Gastrocnemius medialis (tissue), 4 donors: ENCODE measurements at places on chromosomes 1 and 21.

- no peak for DNase-seq
Measured at GRCh38 chr1:121594096-121594495, 409.3 kb downstream of the SRGAP2C start.

DNA sequence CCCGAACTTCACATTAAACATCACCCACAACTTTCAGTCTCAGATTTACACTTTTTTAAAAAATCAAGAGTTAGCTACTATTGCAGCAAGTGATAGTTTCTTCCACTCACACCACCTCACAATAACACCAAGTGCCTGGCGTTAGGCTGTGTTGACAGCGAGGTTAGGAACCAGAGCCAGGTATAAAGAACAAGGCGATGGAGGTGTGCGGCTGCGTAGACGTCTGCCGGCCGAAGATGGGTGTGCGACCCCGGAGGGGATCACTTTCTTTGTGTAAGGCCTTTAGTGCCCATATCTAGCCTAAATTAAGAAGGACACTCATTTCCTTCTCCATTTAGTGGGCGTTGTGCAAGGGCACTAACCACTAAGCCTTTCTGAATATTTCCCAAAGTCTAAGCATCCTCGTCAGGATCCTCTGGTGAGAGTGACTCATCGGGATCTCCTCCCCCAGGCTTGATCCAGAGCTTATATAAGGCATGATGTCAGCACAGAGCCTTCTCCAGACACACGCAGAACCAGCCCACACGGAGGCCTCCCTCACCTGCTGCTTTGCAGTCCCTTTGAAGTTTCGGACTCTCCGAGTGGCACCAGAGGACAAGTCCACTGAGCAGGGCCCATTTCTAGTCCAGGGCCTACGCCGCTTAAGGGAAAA, 11.8 kb downstream of the NHLH2 start:
- no peak for DNase-seq

GRCh38 chr1:217274927-217275654, 355.8 kb downstream of the GPATCH2 start:
- no peak for DNase-seq

DNA sequence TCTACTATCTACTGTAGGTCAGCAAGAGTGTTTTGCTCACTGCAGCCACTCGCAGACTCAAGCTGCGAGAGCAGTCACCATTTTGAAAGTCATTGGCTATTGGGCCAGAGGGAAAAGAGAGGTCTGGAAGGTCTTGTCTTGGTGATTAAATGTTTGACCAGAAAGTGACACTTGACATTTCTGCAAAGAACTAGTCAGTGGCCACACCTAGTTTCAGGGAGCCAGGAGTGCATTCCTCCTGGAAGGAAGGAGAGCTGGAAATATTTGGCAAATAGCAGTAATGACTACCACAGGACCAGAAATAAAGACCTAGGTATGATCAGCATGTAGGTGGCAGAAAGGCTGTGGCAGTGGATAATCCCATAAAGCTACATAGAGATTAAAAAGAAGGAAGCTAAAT, 440.0 kb upstream of the PLXNA2 start:
- DNase-seq = no peak

DNA sequence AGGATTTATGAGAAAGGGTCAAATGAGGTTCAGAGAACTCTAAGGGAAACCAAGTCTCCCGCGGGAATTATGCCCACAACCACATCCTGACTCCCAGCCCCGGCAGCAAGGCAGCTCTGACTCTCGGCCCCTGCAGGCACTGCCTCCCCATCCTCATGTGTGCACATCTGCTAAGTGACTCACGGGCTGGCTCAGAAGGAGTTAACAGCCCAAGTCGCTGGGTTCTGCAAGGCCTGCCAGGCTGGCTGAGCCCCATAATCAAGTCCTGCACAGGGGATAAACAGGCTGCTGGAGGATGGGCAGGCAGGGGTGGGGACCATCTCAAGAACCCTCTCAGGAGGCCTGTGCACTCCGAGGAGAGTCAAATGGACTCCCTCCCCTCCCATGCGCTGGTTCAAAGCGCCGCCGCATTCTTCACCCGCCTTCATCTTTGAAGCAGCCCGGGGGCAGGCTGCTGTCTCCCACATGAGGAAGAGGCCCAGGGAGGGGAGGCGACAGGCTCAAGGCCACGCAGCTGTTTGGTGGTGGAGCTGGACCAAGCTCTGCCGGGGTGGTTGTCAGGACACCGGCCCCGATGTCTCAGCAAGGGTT, 344.3 kb downstream of the MATN1 start:
- DNase-seq = no peak

- DNase-seq = no peak
Measured at GRCh38 chr1:154775621-154776605, 94.2 kb downstream of the KCNN3 start.

DNA sequence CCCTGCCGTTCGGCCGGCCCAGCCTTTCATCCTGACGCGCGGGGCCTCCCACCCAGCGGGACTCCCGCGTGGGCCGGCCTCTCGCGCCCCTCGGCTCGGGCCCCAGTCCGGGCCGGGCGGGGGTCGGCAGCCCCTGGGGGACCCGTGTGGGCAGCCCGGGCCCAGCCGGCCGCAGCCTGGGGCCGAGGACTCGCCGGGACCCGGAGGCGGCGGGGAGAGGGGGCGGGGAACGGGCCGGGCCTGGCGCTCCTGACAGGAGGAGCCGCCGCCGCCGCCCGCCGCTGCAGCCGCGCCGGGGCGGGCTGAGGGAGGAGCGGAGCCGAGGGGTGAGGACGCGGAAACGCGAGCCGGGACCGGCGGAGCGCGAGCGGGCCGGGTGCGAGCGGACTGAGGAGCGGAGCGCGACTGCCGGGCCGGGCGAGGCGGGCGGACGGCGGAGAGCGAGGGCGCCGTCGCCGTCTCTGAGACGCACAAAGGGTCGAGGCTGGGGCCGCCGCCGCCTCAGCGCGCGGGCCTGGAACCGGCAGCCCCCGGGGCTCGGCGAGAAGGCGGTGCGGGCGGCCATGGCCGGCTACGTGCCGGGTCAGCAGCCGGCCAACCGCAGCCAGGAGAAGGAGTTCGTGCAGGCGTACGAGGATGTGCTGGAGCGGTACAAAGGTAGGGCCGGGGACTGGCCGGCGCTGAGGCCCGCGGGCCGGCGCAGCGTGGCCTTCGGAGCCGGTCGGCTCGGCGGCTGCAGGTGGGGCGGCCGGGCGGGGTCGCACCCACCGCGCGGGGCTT, 79.1 kb downstream of the NDUFS5 start:
- peak; percentile 57 for DNase-seq

- DNase-seq = no peak
Measured at GRCh38 chr1:110700767-110701166, 26.0 kb upstream of the KCNA3 start.

DNA sequence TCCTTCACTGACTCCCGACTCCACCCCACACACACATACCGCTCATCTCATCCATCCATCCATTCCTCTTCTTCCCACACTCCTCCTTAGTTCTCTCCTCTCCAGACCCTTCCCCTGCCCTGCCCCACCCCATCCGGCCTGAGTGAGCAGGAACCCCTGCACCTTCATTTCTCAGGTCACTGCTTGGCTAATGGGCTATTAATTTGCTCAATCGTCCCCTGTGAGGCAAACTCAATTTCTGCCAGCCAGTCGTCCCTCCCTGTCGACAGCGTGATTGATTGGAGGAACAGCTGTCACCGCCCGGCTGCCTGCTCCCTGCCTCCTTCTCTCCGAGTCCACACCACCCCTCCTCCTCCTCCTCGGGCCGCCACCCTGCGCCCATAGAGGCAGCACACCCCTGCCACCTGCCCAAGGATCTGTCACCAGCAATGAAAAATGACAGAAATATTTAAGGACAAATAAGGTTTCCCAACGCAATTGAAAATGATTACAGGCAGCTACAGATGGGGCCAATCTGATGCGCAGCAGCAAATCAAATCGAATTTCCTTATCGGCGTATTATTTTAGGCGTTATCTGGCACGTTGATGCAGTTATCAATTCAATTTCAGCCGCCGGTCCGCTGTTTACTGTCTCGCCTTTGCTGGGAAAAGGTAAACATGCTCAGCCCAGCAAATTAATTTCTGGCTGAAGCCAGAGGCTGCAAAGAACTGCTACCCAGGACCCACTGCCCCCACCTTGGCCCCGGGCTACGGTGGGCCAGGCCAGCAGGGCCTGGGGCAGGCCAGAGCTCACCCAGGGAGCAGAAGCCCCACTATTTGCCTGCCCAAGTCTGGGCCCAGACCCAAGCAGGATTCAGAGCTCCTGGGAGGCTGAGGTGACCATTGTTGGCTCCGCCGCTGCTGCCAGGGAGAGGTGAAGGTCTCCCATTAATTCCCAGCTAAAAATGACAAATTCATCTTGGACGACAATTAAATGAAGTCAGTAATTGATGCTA, 71.3 kb downstream of the TMEM53 start:
- DNase-seq = peak; percentile 20

- no peak for DNase-seq
Measured at GRCh38 chr1:160795951-160796383, at the start of gene LY9. TSS of gene LY9 (plus strand) at chr1:160796174. CDS start at chr1:160796188, 14 bp downstream.

DNA sequence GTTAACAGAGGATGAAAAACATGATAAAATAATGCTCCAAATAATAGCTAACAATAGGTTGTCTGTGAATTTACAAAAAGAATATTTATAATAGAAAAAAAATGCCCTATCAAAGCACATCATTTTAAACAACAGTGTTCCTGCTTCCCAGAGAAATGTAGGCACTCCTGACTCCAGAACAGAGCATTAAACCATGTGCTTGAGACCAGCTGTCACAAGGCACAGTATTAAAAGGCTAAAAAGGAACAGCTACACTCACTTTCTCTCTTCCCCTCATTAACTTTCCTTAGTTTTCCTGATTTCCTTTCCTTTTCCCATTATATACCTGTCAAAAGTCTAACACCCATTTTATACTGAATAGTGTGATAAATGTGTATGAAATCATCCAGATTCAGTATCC, 10.9 kb downstream of the VAV3 start:
- DNase-seq = no peak

DNA sequence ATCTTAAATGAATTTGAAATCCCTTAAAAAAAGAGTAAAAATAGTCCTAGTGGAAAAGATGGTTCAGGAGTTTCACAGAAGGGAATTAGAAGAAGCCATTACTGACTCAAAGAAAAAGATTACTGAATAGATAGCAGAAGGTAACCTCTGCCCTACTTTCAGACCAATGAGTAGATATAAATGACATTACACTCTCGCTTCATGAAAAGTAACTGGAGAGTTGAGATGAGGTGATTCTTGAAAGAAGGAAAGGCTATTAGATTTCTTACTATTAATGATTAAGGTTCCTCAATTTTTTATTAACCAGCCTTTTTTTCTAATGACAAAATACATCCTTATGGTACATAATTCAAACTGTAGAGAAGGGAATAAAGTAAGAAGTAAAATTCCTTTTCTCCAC, 28.3 kb downstream of the CCN1 start:
- no peak for DNase-seq

DNA sequence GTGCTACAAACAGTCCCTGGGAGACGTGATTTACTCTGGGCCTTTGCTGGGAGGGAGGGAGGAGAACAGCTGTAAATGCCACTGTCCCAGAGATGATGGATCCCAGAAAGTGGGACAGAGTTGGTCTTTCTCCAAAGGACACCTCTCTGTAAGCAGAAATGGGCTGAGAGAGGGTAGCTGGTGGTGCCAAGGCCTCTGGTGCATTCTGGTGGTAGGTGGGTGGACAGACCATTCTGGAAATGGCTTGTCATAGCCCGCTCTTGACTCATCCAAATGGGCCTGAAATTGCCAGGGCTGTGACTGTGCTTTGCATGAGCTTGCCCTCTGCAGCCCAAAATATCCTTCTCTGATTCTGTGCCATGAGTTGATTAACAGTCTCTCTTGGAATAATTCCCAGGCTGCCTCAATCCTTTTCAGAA, 36.1 kb downstream of the CCDC185 start:
- DNase-seq = peak; percentile 9
